H1 (cell line): ENCODE measurements at places on chromosomes 2 and 18. TPM values are rescaled to one million over a fixed set of nuclear protein-coding genes. Genes with fewer than 3 reads are reported as not detected.

AKAIN1 gene
- total RNA-seq = not detected in 2 replicates

GRCh38 chr2:54813584-54813983, 90.1 kb downstream of the EML6 start:
- H3K4me3 ChIP-seq = no peak overlapping the region
- H3K27me3 ChIP-seq = no peaks in the 10 kb centered on the region
- H3K4me1 ChIP-seq = no peaks in the 10 kb centered on the region
- no peak overlapping the region for H3K27ac ChIP-seq
- H3K36me3 ChIP-seq = no peaks in the 10 kb centered on the region

DNA sequence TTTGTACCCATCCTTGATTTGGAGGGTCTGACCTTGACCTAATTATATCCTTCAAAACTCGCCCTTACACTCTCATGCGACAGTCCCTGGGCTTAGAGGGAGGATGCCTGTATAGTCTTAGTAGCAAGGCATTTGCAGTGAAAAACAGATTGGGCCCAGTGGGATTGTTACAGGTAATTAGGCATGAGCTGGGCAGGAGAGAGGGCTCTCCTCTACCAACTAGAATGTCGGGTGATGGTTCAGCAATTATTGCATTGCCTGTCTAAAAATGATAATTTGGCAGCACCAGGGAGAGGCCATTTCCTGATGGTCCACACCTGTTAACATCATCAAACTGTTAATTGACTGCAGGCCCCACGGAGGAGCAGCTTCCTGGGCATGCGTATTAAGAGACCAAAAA, 32.4 kb downstream of the COMMD1 start:
- no peak overlapping the region for H3K4me3 ChIP-seq
- H3K36me3 ChIP-seq = no peaks in the 10 kb centered on the region
- no peaks in the 10 kb centered on the region for H3K27me3 ChIP-seq
- DNase-seq = no peak
- no peak overlapping the region for H3K27ac ChIP-seq

DNA sequence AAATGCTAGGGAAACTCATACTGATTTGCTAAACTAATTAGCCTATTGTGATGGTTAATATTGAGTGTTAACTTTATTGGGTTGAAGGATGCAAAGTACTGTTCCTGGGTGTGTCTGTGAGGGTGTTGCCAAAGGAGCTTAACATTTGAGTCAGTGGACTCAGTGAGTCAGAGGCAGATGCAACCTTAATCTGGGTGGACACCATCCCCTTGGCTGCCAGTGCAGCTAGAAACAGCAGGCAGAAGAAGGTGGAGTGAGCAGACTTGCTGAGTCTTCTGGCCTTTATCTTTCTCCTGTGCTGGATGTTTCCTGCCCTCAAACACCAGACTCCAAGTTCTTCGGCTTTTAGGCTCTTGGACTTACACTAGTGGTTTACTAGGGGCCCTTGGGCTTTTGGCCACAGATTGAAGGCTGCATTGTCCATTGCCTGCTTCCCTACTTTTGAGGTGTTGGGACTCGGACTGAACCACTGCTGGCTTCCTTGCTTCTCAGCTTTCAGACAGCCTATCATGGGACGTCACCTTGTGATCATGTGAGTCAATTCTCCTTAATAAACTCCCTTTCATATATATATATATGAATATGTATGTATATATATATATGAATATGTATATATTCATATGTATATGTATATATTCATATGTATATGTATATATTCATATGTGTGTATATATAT, 69.7 kb downstream of the RPRM start:
- no peak for DNase-seq
- no peaks in the 10 kb centered on the region for H3K27me3 ChIP-seq
- H3K36me3 ChIP-seq = no peaks in the 10 kb centered on the region
- peaks cover 17% of the 10 kb centered on the region for H3K4me1 ChIP-seq
- no peak overlapping the region for H3K4me3 ChIP-seq

GRCh38 chr2:236641051-236641726, 71.6 kb downstream of the ACKR3 start:
- H3K27ac ChIP-seq = no peak overlapping the region
- no peaks in the 10 kb centered on the region for H3K27me3 ChIP-seq
- no peak overlapping the region for H3K4me3 ChIP-seq
- H3K4me1 ChIP-seq = no peaks in the 10 kb centered on the region
- DNase-seq = no peak
- H3K36me3 ChIP-seq = no peaks in the 10 kb centered on the region

GRCh38 chr18:79167526-79168190, 98.5 kb downstream of the ATP9B start:
- DNase-seq = no peak
- no peak overlapping the region for H3K4me3 ChIP-seq
- peaks cover 8% of the 10 kb centered on the region for H3K36me3 ChIP-seq
- H3K27ac ChIP-seq = no peak overlapping the region
- no peaks in the 10 kb centered on the region for H3K27me3 ChIP-seq
